H9 (cell line): ENCODE measurements at places on chromosomes 7 and 10. TPM values are rescaled to one million over a fixed set of nuclear protein-coding genes. Genes with fewer than 3 reads are reported as not detected.

The IL6 gene
- 0.44 and 0.85 TPM in 2 replicates for total RNA-seq

The ADAM8 gene
- total RNA-seq, result 4.5 and 5.4 TPM in 2 replicates

GRCh38 chr7:142557971-142558582 is 191.2 kb upstream of the PRSS1 start:
- DNase-seq, result peak; percentile 70

DNA sequence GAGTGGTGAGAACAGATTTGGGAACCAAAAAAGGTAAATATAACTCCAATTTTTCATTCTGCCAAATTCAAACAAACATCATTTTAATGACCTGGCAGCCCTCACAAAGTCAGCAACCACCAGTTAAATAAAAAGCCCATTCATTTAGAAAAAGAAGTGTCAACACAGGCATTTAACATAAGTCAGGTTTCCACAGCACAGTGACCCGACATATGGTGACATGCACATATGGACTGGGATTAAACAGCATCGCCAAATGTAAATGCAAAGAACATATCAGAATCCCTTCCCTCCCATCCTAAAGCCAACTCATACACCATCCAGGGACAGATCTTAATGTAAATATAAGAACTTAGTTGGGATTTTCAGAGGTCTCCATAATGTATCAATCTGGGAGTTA is 293.2 kb downstream of the FGFR2 start:
- DNase-seq, result no peak

GRCh38 chr7:37971491-37971890 is 51.1 kb downstream of the EPDR1 start:
- DNase-seq, result no peak

The FZD8 gene
- total RNA-seq, result 13.8 and 15.1 TPM in 2 replicates

GRCh38 chr10:48199580-48200377 is 74.7 kb downstream of the FRMPD2 start:
- DNase-seq, result no peak

GRCh38 chr10:86849181-86849894 is 92.9 kb downstream of the BMPR1A start:
- DNase-seq, result no peak

- no peak for DNase-seq
Observed at GRCh38 chr7:92740134-92740533, 96.2 kb downstream of the CDK6 start.

GRCh38 chr10:90960355-90960814 is 39.5 kb upstream of the ANKRD1 start:
- no peak for DNase-seq

DNA sequence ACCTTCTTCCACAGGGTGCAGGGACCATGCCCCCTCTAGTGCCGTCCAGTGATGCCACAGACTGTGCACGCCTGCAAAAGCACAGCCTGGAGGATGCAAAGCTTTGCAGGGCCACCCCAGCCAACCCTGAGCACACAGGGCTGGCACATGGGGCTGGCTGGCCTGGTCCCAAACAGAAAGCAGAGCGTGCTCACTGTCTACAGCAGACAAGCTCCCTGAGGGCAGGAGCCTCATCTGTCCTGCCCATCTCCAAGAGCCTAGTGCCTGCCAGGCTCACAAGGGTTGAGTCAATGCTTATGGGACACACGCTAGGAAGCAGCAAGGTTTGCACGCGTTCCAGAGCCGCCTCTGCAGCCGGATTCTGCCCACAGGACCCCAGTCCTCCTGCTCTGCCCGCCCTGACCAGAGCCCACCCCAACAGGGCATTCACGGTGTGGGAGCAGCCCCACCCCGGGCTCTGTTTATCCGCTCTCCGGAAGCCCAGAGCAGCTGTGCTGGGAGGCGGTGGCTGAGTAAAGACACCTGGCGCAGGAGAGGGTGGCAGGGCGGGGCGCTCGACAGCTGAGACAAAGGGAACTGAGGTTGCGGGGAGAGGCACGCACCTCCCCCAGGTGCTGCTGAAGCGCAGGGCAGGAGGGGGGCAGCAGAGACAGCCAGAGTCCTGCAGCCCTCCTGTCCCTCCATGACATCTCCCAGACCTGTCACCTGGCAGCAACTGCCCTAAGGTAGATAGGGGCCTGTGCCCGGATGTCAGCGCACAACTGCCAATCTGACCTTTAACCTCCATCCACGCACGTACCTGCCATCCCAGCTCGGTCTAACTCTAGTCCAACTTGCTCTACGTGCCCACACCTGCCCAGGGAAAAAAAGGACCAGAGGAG is 4.3 kb downstream of the KCNH2 start:
- DNase-seq, result peak; percentile 73

The SFXN2 gene
- 32.7 and 34.7 TPM in 2 replicates for total RNA-seq

DNA sequence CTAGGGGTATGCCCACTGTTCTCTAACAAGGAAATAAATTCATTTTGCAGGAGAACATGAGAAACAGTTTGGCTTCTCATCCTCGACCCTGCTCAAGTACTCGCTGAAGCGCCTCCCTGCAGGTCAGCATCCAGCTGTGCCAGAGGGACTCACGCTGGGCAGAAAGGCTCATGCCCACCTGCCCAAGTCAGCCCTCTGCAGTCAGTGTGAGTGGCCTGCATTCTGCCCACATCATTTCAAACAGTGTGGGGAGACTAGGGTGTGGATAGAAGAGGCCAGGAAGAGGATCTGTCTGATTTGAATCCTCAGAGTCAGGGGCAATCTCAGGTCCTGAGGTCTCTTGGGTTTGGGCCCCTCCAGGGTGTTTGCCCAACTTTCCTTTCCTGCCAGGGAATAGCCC is 297.8 kb downstream of the ELMO1 start:
- DNase-seq, result no peak

The SPDYE16 gene
- total RNA-seq, result not detected in 2 replicates

The TMEM139 gene
- 0.85 and 1.1 TPM in 2 replicates for total RNA-seq

DNA sequence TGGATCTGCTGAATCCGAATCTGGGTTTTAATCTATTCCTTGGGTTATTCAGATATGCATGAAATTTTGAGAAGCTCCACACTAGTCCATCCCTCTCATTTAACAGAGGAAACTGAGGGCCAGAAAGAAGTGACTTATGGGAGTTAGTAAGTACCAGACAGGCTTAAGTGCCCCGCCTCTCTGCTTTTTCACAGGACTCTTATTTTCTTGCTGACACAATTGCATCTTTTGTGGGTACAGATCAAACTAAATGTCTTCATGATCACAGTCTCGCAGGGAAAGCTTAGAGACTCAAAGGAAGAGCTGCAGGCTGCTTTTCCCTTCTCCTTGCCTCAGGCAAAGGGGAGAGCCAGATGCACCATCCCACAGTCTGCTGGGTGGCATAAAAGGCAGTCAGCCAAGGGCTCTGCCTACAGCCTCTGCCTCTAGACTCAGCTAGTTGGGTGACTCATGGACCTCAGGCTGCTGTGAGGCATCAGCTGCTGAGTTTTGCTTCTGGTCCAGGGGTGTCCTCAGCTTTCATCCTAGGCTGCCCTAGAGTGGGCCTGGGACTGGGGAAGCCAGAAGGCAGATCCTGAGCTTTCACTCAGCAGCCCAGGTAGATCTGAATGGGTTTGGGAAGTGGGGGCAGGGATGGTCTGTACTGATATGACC is 11.6 kb downstream of the GOLGA7B start:
- DNase-seq, result no peak

GRCh38 chr7:143882020-143882603 is 19.9 kb downstream of the TCAF1 start:
- DNase-seq, result peak; percentile 56

DNA sequence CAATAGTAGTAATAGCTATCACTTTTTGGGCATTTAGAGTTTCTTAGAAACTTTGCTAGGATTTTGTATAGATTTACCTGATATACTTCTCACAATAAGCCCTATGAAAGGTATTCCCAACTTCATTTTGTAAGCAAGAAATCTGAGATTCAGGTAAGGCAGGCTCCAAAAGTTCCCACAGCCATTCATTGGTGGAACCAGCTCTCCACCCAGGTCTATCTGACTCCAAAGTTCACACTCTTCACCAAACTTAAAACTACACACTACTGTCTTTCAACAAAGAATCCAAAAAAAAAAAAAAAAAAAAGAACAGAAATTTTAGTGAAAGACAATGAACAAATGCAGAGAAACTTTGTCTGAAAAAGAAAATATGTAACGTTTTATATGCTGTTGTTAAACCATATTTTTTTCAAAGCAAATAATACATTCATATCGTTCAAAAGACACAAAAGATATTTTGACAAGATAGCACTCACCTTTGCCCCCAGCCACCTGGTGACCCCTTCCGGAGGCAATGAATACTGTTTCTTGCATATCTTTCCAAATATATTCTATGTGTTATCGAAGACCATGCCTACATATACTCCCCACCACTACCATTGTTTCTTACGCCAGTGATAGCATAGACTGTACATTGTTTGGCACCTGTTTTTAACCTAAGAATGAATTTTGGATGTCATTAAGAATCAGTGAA is 108.2 kb downstream of the C1GALT1 start:
- no peak for DNase-seq

The WASL gene
- total RNA-seq, result 39.3 and 41.9 TPM in 2 replicates

- DNase-seq, result no peak
Observed at GRCh38 chr10:12699258-12699700, 302.2 kb downstream of the CCDC3 start.

DNA sequence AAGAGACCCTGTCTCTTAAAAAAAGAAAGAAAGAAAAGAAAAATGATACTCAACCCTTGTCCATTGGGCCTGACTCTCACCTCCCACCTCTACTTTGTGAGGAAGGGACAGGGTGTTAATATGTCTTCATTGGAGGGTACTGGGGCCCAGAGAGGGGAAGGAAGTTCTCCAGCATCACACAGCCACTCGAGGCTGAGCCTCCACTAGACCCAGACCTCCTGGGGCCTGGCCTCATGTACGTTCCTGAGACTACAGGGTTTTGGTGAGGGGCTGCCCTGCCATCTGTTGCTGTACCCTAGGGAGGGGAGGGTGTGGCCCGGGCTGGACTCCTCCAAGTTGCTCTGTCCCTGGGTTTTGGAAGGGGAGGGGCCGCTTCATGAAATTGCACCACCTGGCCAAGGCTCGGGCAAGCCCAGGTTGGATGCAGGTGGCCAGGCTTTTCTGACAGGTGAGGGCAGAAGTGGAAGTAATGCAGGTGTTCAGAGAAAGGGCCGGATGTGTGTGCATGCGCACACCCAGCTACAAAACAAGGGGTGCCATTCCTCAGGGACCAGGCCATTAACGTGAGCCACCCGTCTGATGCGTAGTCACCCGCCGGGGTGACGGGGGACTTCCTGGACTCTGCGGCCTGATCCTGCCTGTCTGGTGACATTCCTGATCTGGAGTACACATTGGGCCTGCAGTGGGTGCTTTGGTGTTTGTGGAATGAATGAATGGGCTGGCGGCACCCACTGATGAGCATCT is 21.7 kb downstream of the GTF2IRD1 start:
- no peak for DNase-seq

GRCh38 chr10:7165500-7166177 is 245.2 kb downstream of the SFMBT2 start:
- no peak for DNase-seq

The SLC29A3 gene
- 9.2 and 10.2 TPM in 2 replicates for total RNA-seq

DNA sequence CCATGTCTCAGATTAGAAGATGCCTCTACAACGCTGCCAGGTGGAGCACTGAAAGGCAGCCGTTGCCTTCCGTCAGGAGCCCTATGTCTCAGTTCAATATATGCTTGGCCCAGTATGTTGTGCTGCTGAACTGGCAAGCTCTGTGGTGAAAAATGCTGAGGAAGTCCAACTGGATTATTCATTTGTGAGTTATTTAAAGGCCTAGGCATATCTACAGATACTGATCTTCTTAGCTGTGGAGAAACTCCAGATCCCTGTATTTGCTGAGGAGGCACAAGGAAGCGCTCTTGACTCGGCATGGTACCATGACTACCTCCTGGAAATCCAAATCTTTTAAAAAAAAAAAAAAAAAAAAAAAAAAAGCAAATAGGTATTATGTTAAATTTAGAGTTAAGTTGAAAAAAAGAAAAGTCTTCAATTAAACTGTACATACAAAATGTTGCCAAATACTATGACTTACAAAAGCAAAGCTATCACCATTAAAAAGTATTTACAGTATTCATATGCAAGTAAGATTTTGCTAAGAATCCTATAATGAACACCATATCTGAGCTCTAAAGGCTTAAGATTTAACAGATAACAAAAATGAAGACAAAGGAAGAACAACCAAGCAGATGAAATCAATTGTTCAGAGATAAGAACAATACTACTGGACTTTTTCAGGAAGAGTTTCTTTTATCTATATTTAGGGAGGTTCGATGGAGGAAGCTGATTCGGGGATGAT is 152.4 kb downstream of the GALNT11 start:
- DNase-seq, result no peak

DNA sequence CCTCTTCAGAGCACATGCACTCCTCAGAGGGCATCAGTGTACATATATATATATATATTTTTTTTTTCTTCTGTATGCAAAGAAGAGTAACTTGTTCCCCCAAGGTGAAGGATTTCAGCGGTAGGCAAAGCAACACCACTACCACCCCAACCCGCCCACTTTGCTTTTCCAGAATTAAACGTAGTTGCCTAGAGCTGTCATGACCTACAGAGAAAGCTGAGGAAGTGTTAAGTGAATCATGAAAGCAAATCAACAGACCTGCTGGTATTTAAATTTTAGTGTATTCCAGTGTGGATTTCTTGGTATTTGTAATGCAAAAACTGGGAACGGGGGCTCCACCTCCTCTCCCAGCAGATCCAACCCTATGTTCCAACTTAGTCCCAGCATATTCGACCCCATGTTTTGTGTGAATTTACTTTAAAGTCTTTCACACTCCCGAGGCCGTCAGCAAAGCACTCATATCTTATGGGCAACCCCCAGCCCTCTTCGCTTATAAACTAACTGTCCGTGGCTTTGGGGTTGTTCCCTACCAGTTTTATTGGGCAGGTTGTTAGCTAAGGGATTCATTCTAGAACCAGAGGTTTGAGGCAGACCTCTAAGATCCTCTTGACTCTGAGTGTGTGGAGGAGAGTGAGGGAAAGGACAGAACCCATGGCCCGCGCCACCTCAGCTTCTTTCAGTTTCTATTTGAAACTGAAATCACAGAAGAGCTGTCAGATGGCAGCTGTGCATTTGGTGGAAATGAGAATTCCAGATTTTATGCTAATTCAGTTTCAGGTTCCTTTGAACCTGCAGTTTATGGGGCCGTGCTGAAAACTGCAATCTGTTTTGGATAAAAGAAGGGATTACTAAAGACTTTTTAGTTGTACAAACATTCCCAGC is 450.2 kb upstream of the GALNT17 start:
- no peak for DNase-seq

GRCh38 chr7:94403546-94403945 is 8.9 kb downstream of the COL1A2 start:
- no peak for DNase-seq

The SVIL gene
- total RNA-seq, result 13.1 and 15.3 TPM in 2 replicates

The ACTR1A gene
- 82.1 and 84.2 TPM in 2 replicates for total RNA-seq

The TUBB8 gene
- total RNA-seq, result 0.22 and 0.57 TPM in 2 replicates

The PRKCQ gene
- total RNA-seq, result 11.8 and 12.1 TPM in 2 replicates

The PAPOLB gene
- total RNA-seq, result 0.04 and 0.13 TPM in 2 replicates

GRCh38 chr10:22795546-22795945 is 81.2 kb upstream of the PIP4K2A start:
- no peak for DNase-seq

- no peak for DNase-seq
Observed at GRCh38 chr7:70239918-70240317, 641.6 kb downstream of the AUTS2 start.

The DENND10 gene
- total RNA-seq, result 62.7 and 63.2 TPM in 2 replicates

The ZNF800 gene
- 9.7 and 11.0 TPM in 2 replicates for total RNA-seq

- DNase-seq, result no peak
Observed at GRCh38 chr7:27186668-27187474, 1.8 kb upstream of the HOXA11 start.

The NUTM2D gene
- total RNA-seq, result 2.3 and 3.5 TPM in 2 replicates
